ENCODE measurements at places on chromosomes 12 and 14. TPM values are rescaled to one million over a fixed set of nuclear protein-coding genes. Genes with fewer than 3 reads are reported as not detected.

The TAS2R9 gene
- not detected for total RNA-seq

The ADIPOR2 gene
- 69.9 TPM for total RNA-seq

The KLHL33 gene
- 0.05 TPM for total RNA-seq

The ACSM4 gene
- total RNA-seq = not detected

The C12orf60 gene
- total RNA-seq = 3.5 TPM

The ZCCHC8 gene
- 30.5 TPM for total RNA-seq

- no peak for DNase-seq
- H3K27me3 ChIP-seq = no peaks in the 10 kb centered on the region
- no peaks in the 10 kb centered on the region for H3K36me3 ChIP-seq
Measured at GRCh38 chr12:92530706-92531105, 172.1 kb upstream of the PLEKHG7 start.

- H3K4me1 ChIP-seq = no peaks in the 10 kb centered on the region
- H3K4me3 ChIP-seq = no peak overlapping the region
- H3K36me3 ChIP-seq = no peaks in the 10 kb centered on the region
- H3K27ac ChIP-seq = no peak overlapping the region
- peaks cover 48% of the 10 kb centered on the region for H3K27me3 ChIP-seq
- DNase-seq = no peak
Measured at GRCh38 chr12:108043750-108044533, 85.1 kb upstream of the WSCD2 start.

DNA sequence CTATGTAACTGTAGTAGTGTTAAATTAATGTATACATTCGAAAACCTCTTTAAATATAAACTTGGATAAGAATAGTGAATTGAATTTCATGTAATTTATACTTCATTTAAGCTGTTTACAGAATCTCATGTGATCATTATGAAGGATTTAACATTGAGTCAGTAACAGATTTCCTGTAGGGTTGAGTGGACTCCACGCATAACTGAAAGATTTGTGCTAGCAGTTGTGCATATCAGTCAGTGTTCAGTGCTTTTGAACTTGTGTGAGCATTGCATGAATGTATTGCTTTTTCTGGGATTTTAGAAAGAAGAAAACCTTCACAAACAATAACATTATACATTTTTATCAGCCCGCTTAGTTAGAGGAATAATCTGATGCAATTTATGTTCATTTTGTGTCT lies 1435.3 kb downstream of the LRFN5 start:
- no peak overlapping the region for H3K27ac ChIP-seq
- DNase-seq = no peak
- H3K36me3 ChIP-seq = no peaks in the 10 kb centered on the region
- no peaks in the 10 kb centered on the region for H3K4me1 ChIP-seq
- no peaks in the 10 kb centered on the region for H3K27me3 ChIP-seq

DNA sequence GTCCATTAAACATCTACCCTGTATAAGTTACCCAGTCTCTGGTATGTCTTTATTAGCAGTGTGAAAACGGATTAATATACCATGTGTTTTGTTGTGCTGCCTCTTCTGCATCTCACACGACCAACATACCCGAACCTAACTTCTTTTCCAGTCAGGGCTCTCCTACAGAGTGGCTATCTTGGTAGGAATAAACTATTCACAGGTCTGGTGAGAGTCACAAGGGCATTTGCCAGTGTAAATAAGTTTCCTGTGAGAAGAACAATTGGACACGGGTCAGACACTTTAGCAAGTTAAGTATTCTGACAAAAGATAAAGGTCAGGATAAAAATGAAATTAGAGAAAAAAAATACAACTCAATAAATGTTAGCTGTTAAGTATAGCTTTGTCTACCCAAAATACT lies 60.9 kb downstream of the MYF5 start:
- no peaks in the 10 kb centered on the region for H3K36me3 ChIP-seq
- H3K27me3 ChIP-seq = no peaks in the 10 kb centered on the region
- peaks cover 5% of the 10 kb centered on the region for H3K4me1 ChIP-seq
- peak overlapping the region; percentile 49 for H3K27ac ChIP-seq
- H3K4me3 ChIP-seq = no peak overlapping the region

DNA sequence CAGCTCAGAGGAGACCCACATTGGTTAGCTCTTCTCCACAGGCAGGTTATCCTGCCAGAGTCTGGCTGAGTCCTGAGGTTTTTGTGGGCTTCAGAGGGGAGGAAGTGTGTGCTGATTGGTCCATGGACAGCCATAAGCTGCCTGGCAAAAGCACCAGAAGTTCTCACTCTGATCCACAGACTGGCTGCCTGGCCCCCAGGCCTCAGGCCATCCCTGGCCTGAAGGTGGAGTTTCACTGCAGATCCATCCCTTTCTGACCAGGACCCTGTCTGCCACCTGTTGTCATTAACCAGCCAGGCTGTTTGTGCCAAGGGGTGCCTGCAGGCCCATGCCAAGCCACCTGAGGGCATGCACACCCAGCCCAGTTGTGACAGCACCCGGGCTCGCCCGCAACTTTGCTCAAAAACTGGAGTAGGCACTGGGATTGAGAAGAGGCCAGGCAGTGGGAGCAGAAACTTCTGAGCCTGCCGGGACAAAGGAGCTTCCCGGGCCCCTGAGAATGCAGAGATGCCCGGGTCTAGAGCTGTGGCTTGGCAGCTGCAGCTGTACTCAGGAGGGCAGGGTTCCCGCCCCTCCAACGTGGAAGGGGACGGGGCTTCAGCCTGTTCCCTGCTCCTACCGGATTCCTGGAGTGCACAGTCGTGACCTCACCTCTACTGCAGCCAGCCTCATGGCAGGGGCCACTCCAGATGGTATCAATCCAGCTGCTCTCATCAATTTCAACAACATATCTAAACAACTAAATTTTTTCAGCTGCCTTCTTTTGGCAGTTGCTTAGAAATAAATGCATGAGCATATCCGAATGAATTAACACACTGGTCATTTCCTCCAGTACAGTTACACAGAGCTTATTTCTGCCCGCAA lies 1277.3 kb downstream of the SLC16A7 start:
- DNase-seq = no peak
- no peak overlapping the region for H3K4me3 ChIP-seq
- no peaks in the 10 kb centered on the region for H3K4me1 ChIP-seq
- no peaks in the 10 kb centered on the region for H3K36me3 ChIP-seq
- H3K27ac ChIP-seq = no peak overlapping the region
- H3K27me3 ChIP-seq = no peaks in the 10 kb centered on the region
